ENCODE measurements at places on chromosomes 3 and 15.

GRCh38 chr15:81071120-81071519 is 63.0 kb upstream of the CFAP161 start:
- DNase-seq = no peak

DNA sequence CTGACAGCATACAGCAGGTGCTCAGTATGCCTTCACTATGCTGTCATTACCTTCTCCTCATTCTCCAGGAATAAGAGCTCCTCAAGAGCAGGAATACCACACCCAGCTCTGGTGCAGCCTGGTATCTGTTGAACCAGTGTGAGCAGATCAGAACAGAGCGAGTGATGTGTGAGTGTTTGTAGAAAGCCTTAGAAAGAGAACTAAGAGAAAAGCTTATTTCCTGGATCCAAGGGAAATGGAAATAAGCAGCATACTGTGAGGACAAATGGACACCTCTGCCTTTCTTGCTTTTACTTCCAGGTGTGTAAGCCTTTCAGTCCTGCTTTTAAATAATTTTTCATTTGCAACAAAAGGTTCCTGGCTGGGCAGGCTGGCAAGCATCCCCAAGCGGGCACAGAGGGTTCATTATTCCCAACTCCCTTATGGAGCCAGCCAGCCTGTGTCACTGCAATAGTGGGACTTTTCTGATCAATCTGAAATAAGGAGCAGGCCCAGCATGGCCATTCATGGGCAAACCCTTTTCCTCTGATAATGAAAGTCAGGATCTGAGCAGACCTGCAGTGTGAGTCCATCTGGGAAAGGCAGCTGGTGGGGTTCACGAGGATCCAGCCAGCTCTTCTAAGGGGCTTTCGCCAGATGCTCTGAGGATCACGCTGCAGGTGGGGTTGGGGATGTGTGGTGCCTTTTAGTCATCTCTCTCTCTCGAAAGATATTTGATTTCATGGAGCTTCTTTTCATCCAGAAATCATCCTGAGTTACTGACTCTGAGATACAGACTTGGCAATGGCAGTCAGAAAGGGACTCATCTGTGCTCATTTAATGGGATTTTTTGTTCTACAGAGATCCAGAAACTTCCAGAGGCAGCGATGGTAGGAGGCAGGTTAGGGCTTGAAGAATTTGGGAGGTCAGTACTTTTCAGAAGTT is 594.9 kb upstream of the CFAP20DC start:
- peak; percentile 43 for DNase-seq

- DNase-seq = no peak
Observed at GRCh38 chr3:40566694-40567093, 41.9 kb downstream of the ZNF621 start.

DNA sequence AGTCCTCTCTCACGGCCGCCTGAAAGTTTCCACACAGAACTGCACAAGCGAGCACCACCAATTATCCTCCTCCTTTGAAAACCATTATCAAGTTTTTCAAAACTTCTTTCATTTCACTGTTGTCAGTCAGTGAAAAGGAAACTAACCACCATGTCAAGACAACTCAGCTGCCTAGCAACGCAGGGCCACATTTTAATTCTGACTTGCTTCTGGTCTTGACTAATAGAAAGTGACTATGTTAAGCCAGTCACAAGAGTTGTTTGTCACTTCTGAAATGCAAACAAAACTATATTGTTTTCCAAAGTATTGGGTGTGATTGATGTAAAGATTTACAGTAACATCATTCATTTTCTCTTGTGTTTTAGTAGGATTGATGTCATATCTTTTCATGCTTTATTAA is 612.8 kb upstream of the AGTR1 start:
- no peak for DNase-seq

GRCh38 chr3:126050626-126051025 is 33.3 kb downstream of the SLC41A3 start:
- no peak for DNase-seq

GRCh38 chr3:177358977-177359592 is 161.8 kb upstream of the TBL1XR1 start:
- DNase-seq = peak; percentile 52

DNA sequence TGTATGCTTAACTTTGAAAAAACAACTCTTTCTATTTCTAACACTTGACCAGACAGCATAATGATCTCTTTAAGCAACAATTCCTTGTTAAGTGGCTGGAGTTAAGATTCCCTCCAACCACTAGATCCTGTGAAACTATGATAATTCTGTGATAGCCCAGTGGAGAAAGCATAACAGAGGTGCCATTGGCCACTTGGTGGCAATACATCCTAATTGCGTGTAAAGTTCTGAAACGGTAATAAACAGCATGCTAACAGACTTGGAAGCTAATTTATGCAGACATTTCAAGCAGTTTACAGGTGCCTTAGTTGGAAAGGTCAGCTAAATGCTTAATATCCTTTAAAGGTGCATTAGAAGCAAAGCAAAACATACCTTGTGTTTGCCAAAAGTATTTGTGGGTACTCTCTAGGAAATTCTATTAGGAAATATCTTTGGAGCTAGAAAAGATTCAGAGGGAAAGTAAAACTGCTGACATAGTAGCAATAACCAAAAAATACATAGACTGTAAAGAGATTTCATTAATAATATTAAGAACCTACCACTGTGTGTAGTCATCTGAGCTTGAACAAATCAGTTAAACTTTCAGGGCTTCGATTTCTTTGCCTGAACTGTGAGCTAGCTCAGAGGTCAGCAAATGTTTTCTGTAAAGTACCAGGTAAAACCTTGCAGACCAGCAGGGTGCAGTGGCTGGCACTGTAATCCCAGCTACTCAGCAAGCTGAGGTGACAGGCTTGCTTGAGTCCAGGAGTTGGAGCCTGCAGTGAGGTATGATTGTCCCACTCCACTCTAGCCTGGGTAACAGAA is 19.0 kb upstream of the CSTA start:
- DNase-seq = no peak

GRCh38 chr3:21462141-21462540 is 288.9 kb downstream of the ZNF385D start:
- DNase-seq = no peak

DNA sequence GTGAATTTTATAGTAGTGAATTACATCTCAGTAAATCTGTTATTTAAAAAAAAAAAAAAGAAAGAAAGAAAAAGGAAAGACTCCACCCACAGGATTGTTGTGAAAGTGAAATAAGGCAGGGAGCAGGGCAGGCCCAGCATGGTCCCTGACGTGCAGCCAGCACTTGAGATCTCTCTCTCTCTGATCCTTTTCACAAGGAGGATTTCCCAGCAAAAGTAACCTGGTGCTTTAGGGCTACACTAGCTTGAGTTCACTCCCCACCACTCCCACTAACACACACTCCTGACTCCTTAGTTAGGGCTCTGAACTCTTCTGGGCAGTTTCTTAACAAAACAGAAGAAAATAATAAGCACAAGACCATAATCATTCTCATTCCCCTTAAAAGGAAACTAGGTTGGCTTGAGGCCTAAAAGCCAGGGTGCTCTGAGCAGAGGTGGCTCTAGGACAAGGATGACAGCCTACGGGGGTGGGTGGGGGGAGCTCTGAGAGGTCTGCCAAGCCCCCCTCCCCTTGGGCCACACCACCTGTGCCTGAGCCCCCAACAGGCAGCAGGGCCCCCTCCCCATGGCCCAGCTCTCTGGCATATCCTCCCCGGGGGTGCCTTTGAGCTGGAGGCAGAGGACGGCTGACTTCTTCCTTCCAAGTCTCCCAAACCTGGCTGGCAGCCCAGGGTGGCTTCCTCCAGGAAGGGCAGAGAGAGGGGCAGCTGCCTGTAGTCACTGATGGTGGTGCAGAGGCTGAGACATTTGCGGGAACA is 856 bp downstream of the TMEM40 start:
- peak; percentile 62 for DNase-seq

DNA sequence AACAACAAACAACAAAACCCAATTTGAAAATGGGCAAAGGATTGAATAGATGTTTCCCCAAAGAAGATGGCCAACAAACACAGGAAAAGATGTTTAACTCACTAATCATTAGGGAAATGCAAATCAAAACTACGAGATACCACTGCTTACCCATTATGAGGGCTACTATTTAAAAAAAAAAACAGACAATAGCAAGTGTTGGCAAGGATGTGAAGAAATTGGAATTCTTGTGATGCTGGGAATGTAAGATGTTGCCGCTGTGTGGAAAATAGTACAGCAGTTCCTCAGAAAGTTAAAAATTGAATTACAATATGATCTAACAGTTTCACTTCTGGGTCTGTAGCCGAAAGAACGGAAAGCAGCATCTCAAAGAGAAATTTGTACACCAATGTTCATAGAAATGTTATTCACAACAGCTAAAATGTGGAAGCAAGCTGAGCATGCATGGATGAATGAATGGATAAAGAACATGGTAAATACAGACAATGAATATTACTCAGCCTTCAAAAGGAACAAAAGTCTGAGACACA is 121.9 kb downstream of the CHSY1 start:
- no peak for DNase-seq

GRCh38 chr15:40102897-40103858 is 5.5 kb downstream of the BMF start:
- DNase-seq = peak; percentile 95

- no peak for DNase-seq
Observed at GRCh38 chr3:107837895-107838612, 252.8 kb downstream of the CD47 start.

DNA sequence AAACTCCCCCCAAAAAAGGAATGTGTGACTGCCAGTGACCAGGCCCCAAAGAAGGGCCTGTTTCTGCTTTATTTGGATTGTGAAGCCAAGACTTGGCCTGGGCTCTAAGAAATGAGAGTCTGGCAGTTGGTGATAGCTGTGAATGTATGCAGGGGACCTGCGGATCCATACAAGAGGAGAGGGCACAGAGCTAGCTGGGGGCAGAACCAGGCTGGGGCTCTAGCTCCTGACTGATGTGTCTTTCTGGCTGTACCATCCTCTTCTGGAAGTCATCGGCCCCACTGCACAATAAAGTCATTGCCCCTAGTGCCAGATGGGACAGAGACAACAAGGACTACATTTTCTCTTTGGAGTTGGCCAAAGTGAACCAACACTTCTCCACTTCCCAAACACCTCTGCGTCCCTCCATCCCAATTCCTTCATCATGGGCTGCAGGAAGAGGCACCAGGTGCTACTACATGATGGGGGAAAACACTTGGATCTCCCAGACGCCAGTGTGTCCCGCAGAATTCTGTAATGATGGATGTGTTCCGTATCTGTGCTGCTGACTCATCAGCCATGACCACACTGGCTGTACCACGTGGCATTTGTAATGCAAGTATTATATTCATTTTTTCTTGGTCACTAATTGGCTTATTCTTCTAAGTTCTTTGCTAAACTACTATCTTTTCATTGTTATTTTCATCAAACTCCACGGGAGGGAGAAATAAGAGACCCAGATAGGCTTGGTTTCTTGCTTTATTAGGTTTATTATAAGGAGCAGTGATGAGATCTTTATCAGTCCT is 1.7 kb upstream of the PLA2G4F start:
- DNase-seq = no peak

DNA sequence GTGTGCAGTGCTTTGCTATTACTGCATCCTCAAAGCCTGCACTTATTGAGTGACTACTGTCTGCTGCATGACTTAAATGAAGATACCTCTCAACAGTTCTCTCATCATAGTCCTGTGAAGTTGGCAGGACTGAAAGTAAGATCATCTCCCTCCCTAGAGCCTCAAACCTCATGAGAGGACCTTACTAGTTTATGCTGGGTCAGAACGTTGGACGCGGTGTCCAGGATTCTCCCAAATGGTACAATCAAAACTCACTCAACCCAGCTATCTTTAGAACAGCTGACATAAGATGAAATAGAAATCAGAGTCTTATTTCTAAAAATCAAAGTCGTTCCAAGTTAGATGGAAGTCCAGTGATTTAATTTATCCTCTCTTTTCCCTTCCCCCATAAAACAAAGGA is 219.7 kb downstream of the PDZRN3 start:
- no peak for DNase-seq

DNA sequence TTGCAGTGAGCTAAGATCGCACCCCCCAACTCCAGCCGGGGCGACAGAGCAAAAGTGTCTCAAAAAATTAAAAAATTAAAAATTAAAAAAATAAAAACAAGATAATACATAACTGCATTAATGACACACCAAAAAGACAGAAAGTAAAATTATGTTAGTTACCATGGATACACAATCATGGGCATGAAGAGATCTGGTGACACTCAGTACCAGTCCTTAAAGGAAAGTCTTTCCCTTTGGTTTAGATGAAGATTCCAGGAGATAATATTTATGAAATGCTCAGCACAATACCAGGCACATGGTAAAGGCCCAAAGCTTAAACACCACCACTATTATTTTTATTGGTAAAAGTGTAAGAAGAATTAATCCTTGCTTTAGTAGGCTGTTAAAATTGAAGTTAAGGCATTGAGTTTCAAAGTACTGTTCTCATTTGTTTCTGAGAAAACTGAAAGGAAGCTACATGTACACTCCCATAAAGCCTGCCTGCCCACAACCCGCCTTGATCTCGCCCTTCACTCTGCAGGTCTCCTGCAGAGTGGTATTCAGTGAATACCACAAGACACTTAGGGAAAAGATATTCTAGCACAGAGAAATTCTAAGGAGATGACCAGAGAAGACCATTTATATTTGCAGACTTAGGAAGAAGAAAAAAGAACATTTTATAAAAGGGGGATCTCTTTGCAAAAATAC is 52.3 kb downstream of the SUCLG2 start:
- no peak for DNase-seq

- no peak for DNase-seq
Observed at GRCh38 chr15:36827824-36828223, 248.4 kb downstream of the CDIN1 start.

DNA sequence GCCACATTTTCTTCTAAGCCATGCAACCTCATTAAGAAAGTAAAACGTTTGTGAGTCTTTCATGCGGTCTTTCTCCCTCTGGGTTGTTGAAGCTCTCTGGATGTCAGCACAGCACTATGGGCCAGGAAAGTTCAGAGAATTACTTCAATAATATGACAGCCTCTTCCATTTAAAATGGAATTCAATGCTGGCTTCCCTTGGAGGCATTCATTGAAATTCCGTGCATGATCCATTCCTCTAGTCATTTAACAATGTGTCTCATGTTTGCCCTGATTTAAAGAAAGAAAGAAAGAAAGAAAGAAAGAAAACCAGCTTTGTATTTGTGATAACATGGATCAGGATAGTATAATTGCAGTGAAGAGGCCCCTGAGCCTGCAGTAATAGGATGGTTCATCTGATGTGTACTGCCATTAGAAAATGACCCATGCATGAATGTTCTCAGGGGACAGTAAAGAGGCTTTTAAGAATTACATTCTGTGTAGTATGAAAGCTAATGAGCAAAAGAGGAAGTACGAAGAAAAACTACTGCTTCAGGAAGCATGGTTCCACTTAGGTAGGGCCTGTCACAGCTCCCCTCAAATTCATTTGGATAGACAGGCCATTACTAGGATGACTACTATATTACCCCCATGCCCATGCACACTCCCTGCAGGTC is 146.0 kb downstream of the ARPP21 start:
- DNase-seq = no peak

- peak; percentile 67 for DNase-seq
Observed at GRCh38 chr3:113634782-113635474, 61.5 kb downstream of the USF3 start.

- DNase-seq = no peak
Observed at GRCh38 chr3:143429628-143430514, 310.3 kb downstream of the CHST2 start.

- peak; percentile 18 for DNase-seq
Observed at GRCh38 chr15:52102463-52102862, 10.1 kb downstream of the BCL2L10 start.

All from muscle of leg (tissue), 16 donors.